ENCODE measurements at places on chromosomes 7 and 10.
A peak's percentile ranks its signal among the peaks of the same experiment; 100 is the strongest.

DNA sequence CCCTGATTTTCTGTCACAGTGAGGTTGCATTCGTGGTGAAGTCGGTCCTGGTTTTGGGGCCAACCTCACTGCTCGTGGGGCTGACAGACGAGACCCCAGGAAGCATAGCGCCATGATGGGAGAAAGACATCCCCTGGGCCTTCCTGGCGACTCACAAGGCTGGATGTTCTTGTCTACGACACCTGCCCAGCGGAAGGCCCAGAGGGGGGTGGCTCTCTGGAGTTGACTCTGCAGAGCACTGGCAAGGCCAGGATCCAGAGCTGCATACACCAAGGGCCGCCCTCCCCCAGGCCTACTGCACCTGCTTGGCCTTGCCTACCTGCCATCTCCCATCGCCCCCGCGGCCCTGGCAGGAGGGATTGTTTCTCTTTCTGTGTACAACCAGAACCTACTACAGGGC, 608.9 kb downstream of the PTPRN2 start:
- no peak for DNase-seq

GRCh38 chr10:12121673-12122072, 7.8 kb upstream of the SEC61A2 start:
- peak; percentile 16 for DNase-seq

- no peak for DNase-seq
Observed at GRCh38 chr10:86048571-86048970, 318.0 kb downstream of the GRID1 start.

GRCh38 chr7:114548081-114548980, 133.7 kb downstream of the FOXP2 start:
- DNase-seq = no peak

GRCh38 chr7:151451626-151452571, 12.0 kb upstream of the CRYGN start:
- no peak for DNase-seq

GRCh38 chr7:74480861-74481417, 27.2 kb downstream of the GTF2IRD1 start:
- no peak for DNase-seq

GRCh38 chr7:51246258-51247245, 70.1 kb downstream of the COBL start:
- no peak for DNase-seq

- no peak for DNase-seq
Observed at GRCh38 chr7:90661290-90662151, 65.4 kb downstream of the CDK14 start.

GRCh38 chr7:83976302-83976701, 218.3 kb downstream of the SEMA3A start:
- DNase-seq = no peak

- DNase-seq = no peak
Observed at GRCh38 chr7:134468475-134468874, 9.6 kb upstream of the AKR1B1 start.

DNA sequence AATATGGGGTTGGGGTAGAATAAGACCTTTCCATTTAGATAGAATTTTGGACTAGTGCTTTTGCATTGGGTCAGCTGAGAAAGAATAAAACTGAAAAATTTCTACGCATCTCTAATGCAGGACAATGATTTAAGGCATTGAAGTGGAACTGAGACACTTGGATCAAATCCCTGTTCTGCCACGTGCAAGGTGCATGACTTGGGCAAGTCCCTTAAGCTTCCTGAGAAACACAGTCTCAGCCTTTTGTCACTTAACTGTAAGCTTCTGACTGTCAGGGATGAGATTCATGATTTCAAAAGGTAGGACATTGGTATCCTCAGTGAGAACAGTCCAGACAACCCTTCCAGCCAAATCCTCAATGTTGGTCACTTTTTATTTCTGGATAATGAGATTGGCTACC, 59.2 kb downstream of the ENTPD1 start:
- no peak for DNase-seq

- no peak for DNase-seq
Observed at GRCh38 chr10:6721480-6721879, 141.4 kb upstream of the PRKCQ start.

DNA sequence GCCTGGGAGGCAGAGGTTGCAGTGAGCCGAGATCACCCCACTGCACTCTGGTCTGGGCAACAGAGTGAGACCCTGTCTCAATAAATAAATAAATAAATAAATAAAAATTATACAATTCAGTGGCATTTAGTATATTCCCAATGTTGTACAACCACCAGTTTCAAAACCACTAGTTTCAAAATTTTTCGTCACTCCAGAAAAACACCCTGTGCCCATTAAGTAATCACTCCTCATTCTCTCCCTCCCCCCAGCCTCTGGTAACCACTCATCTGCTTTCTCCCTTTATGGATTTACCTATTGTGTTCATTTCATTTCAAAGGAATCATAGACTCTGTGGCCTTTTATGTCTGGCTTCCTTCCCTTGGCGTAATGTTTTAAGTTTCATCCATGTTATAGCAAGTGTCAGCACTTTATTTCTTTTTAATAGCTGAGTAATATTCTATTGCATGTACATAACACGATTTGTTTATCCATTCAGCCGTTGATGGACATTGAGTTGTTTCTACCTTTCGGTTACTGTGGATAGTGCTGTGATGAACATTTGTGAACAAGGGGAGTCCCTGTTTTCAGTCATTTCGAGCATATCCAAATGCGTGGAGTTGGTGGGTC, 29.4 kb upstream of the GOLGA7B start:
- no peak for DNase-seq

DNA sequence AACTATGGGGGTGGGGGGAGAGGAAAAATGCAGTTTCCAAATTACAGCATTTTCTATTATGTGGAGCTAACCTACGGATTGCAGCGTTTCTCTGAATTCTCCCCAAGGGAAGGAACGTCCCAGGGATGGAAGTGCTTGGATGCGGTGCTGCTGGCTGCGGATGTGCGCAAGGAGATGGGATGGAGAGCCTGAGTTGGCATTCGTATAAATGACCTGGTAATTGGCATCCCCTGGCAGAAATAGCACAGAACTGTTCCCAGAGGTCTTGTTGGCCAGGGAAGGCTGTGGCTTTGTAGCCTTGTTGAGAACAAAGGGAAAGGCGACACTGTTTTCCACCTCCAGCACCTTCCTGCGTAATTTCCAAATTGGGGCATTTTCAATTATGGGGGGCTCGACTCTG, 2.7 kb downstream of the ORAI2 start:
- no peak for DNase-seq

- DNase-seq = no peak
Observed at GRCh38 chr10:102837230-102837721, at the start of gene CYP17A1. Gene CYP17A1 (minus strand): TSS chr10:102837413. CDS start chr10:102837361, 52 bp downstream.

- DNase-seq = no peak
Observed at GRCh38 chr10:10642189-10642588, 375.5 kb upstream of the CELF2 start.

DNA sequence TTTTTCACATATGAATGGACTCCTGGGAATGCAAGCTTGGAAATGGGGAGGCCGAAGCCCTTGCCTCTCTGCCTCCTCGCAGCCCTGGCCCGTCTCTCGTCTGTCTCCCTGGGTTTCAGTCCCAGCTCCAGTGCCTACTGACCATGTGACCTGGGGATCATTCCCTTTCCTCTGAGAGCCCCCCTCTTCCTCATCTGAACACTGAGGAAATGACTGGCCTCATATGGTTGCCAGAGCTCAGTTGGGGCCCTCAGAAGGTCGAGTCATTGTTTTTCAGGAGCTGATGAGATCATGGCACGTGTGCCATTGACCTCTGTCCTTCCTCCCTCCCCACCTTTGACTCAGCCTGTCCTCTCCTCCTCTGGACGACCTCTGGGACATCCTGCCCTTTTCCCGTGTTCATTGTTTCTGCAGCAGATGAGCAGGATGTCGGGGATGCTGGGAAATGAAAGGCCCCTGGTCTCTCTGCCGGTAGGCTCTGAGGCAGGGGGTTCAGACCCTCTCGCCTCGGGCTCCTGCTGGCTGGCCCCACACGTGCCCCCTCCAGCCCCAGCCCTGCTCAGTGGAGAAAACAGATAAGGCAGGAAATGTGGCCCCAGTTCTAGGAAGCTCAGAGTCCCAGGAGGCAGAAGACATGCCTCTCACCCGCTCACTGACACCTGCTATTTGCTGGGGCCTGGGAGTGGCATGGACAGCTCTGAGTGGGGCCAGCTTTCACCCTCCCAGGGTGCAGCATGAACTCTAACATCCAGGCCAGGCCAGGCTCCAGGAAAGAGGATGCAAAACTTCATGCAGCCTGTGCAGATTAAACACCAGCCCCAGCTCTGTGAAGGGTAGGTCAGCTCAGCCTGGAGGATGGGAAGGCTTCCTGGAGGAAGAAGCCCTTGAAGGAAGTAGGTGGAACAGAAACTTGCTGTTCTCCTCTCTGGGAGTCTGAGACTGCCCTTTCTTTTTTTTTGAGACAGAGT, 8.3 kb upstream of the PPP1R35 start:
- DNase-seq = no peak

DNA sequence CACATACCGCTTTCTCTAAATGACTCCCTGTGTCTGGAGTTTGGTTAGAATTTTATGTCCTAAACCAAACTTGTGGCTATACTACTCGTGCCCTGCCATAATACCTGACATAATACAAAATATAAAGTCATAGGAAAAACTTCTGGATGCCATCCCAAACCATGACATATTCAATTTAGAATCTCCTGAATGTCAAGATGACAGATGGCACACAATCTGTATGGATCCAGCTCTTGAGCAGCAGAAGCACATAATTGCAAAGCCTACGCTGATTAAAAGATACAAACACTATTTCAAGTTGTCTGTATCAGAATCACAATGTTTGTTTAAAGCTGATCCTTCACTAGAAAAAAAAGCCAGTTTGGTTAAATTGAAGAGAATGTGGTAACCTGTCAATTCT, 22.4 kb upstream of the CDC14C start:
- DNase-seq = no peak

GRCh38 chr10:1293636-1294435, 237.7 kb downstream of the WDR37 start:
- DNase-seq = no peak

DNA sequence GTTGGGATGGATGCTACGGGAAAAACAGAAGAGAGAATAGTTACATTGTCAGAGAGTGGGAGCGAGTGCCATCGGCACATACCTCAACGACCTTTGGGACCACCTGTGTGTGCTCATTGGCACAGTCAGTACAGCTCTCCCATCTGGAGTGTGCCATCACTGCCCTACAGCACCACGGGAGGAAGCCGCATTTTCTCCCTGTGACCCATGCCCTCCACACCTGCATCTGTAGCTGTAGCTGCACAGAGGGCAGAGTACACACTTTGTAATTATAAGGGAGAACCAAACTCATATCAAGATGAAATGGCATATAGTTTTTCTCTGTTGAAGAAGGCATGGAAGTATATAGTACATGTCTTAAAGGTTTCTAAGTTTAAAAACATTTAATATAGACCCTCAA, 207.4 kb downstream of the LHFPL3 start:
- DNase-seq = no peak

DNA sequence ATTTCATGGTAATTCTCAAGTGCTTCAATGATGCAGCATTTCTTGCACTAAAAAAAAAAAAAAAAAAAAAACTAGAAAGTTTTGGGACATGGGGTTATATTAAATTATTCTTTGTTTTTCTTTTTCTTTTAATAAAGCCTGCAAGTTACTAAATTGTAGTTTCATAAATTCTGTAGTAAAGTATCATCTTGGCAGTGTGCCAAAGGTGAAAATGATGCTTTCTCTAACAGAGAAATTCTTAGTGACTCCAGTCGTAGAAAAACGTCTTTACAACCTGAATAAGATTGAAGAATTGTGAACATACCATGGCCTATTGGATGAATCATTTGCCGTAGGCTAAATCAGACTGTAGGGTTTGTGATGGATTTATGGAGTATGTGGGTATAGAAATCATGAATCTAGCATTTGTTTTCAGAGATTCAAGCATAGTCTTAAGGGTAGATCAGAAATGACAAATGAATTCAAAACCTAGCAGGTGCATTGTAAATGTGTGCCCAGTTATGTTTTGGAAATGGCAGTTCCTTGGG, 27.1 kb downstream of the RBM17 start:
- no peak for DNase-seq

- DNase-seq = no peak
Observed at GRCh38 chr7:27677912-27678612, 15.4 kb upstream of the HIBADH start.

DNA sequence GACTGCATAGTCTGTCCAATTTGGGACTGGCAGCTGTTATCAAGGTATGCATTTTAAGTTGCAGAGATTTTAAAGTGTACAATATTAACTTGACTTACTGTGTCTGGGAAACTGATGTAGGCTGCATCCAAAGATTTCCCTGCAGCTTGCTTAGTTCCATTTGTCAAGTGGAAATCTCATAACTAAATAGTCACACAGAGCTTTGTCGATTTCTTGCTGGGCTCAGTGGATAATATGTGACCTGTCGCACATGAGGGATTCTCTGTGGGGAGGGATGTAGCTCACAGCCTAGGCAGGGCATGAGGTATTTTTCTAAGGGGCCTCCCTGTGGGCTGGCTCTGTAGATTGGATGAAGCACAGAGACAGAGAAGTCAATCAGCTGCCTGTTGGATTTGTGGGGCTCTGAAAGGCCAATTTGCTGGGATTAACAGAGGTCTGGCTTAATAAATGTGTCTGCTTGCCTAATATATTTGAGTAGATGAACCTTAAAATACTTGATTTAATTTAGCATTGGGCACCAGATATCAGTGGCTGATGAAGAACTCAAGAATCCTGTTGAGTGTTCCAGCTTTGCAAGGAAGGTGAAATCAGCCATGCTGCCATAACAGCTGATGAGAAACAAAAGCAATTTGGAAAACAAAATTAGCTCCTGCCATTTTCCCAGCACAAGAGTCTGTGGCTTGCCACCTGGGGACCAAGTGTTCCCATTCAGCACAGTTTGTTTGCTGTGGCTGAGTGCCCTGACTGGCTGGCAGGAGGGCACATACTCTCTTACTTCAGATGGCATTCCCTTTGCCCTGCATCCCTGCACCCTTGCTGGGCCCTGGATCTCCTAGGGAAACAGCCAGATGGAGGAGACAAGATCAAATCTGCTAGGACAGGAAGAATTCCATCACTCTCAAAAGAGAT, 598.5 kb downstream of the SORCS3 start:
- no peak for DNase-seq

GRCh38 chr10:7507887-7508726, 97.3 kb upstream of the SFMBT2 start:
- no peak for DNase-seq

DNA sequence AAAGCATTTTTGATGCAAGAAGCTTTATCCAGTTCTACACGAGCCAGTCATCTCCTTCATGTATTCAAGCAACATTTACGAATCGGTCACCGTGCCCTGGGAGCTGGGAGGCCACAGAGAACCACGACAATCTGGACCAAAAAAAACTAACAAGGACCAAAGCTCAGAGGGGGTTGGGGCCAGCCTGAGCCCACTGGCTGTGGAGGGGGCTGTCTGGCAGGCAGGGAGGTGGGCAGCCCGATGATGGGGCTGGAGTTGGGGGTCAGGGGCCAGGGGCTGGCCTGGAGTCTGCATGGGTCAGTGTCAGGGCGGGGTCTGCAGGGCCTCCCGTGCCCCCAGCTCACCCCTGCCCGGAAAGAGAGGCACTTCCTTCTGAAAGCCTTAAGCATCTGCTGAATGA, 12.5 kb upstream of the GRIFIN start:
- DNase-seq = no peak

GRCh38 chr10:129933456-129934092, 30.5 kb downstream of the EBF3 start:
- DNase-seq = no peak

Data from GM12864 (cell line).